Activated CD8-positive, alpha-beta T cell treated with anti-CD3 and anti-CD28 coated beads for 36 hours (primary cell): ENCODE measurements at places on chromosomes 3 and 15. TPM values are rescaled to one million over a fixed set of nuclear protein-coding genes. Genes with fewer than 3 reads are reported as not detected.

DNA sequence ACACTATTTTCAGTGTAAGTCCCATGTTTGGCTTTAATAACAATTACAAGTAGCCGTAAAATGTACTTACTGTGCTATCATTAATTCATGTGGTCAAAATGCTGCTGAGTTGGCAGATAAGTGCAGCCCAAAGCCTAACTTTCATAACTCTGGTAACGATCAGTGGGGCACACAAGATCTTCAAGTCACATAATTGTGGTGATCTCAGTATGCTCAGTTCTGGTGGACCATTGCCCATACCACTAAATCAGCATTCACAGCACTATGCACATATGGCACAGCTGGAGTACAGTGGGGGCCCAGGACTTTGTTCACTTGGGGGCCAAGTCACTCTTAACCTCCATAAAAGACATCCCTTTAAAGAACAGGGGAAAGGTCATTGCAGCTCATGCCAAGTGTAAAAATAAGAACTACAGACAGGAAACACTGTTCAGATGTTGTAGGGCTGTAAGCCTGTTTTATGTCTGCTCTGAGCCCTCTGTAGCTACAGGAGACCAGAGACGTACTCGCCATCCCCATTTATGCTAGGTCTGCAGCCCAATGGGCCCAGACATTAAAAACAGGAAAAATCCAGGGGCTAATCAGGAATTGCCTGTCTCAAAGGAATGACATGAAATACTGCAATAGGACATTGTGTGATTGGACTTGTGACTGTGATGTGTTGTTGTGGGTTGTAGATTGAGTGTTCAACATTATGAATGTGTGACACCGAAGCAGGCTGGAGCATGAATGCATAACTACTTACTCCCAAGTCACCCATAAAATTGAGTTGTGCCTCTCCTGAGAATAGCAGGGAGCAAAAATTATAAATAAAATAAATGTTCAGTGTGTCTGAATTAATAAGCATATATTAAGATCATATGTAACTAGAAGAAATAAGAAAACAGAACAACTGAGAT is 282.5 kb upstream of the EPHA3 start:
- no peak overlapping the region for H3K27ac ChIP-seq
- DNase-seq: no peak
- H3K36me3 ChIP-seq: no peaks in the 10 kb centered on the region

- H3K36me3 ChIP-seq: peaks cover 7% of the 10 kb centered on the region
- no peaks in the 10 kb centered on the region for H3K27me3 ChIP-seq
- H3K4me3 ChIP-seq: no peak overlapping the region
- peaks cover 12% of the 10 kb centered on the region for H3K4me1 ChIP-seq
Observed at GRCh38 chr3:45509038-45509767, 85.3 kb upstream of the LIMD1 start.

DNA sequence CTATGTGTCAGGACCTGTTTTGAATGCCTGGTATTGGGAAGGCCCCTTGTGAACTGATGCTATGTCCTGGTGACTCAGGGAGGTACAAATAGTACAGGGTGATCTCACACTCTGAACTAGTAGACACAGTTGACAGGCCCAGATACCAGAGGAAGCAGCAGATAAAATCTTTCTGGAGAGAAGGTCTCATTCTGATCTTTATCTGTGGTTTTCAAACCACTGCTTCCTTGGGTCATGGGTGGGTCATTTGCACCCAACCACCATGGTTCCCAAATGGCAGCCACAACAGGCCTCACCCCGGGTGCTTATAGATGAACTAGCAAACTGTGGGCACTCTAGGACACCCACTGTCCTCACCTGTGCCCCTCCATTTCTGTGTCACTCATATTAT is 43.4 kb downstream of the PXYLP1 start:
- H3K27ac ChIP-seq: peak overlapping the region; percentile 86
- peaks cover 34% of the 10 kb centered on the region for H3K4me1 ChIP-seq
- DNase-seq: peak; percentile 46
- H3K27me3 ChIP-seq: no peaks in the 10 kb centered on the region
- H3K4me3 ChIP-seq: no peak overlapping the region
- H3K36me3 ChIP-seq: peaks cover 8% of the 10 kb centered on the region

DNA sequence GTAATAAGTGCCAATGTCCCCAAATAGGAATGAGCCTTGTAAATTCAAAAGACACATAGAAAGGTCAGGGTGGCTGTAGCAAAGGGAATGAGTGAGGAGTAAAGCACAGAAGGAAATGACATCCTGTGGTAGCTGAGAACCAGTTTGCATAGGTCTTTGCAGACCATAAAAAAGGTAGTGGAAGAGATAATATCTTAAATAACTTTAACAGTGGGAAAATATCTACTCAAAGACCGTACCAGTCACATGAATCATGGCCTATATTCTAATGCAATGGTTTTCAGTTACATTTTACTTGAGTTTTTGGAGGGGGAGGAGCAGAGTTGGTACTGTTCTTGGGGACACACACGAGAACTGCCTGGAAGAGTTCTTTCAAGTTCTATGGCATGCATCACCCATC is 297.3 kb upstream of the ADAMTS9 start:
- no peak overlapping the region for H3K4me3 ChIP-seq
- H3K27me3 ChIP-seq: no peaks in the 10 kb centered on the region
- no peak overlapping the region for H3K27ac ChIP-seq

DNA sequence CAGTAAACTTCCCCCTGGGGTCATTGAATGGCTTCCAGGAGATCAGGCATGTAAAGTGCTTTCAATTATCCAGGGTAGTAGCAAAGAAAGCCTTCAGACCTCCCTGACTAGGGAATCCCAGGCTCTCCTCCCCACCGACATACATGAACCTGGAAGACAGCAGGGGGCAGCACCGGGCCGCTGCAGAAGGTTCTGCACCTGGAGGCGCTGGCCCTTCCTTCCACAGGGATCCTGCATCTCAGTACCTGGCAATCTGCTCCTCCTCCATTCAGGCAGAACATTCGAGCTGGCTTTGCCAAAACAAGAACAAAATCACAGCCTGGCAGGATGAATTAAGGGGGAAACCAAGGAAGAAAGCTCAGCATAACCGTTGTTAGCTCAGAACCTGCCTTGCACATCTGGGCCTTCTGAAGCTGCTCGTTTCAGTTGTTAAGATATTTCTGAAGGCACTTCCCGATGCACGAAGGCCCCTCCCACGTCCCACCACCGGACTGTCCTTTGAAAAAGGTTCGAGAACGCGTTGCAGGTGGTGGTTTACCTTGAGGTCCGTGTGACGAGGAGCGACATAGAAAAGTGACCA is 237.7 kb downstream of the SLCO3A1 start:
- no peak overlapping the region for H3K4me3 ChIP-seq
- H3K36me3 ChIP-seq: no peaks in the 10 kb centered on the region
- peak; percentile 44 for DNase-seq

- H3K4me3 ChIP-seq: no peak overlapping the region
- DNase-seq: no peak
- H3K36me3 ChIP-seq: peaks cover 51% of the 10 kb centered on the region
- peak overlapping the region; percentile 81 for H3K27ac ChIP-seq
- peaks cover 84% of the 10 kb centered on the region for H3K4me1 ChIP-seq
Observed at GRCh38 chr3:152328841-152329240, 60.1 kb downstream of the MBNL1 start.

GRCh38 chr3:116444819-116445310 is 422 bp downstream of the LSAMP start:
- no peak for DNase-seq
- H3K36me3 ChIP-seq: no peaks in the 10 kb centered on the region
- H3K4me3 ChIP-seq: no peak overlapping the region
- H3K4me1 ChIP-seq: no peaks in the 10 kb centered on the region
- no peak overlapping the region for H3K27ac ChIP-seq

DNA sequence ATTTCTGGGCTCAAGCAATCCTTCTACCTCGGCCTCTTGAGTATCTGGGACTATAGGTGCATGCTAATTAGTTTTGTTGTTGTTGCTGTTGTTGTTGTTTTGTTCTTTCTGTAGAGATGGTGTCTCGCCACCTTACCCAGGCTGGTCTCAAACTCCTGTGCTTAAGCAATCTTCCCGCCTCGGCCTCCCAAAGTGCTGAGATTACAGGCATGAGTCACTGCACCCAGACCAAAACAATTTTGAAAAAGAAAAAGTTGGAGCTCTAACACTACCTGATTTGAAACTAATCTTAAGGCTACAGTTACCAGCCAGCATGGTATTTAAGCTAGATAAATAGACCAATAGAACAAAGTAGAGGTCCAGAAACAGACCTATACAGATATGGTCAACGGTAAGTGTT is 29.8 kb downstream of the KPNA1 start:
- no peak overlapping the region for H3K4me3 ChIP-seq
- H3K4me1 ChIP-seq: peaks cover 64% of the 10 kb centered on the region
- H3K36me3 ChIP-seq: peaks cover 25% of the 10 kb centered on the region
- H3K27ac ChIP-seq: no peak overlapping the region
- no peaks in the 10 kb centered on the region for H3K27me3 ChIP-seq

- no peaks in the 10 kb centered on the region for H3K36me3 ChIP-seq
- no peaks in the 10 kb centered on the region for H3K4me1 ChIP-seq
- no peak for DNase-seq
- no peak overlapping the region for H3K27ac ChIP-seq
- H3K27me3 ChIP-seq: no peaks in the 10 kb centered on the region
Observed at GRCh38 chr3:64766440-64766839, 78.6 kb upstream of the ADAMTS9 start.

GRCh38 chr3:115615001-115615814 is 8.1 kb upstream of the GAP43 start:
- no peak for DNase-seq
- peaks cover 15% of the 10 kb centered on the region for H3K27me3 ChIP-seq
- no peak overlapping the region for H3K4me3 ChIP-seq
- no peak overlapping the region for H3K27ac ChIP-seq

Gene SOX2
- not detected for total RNA-seq

Gene GBE1
- total RNA-seq: 114 TPM

Gene GABRA5
- not detected for total RNA-seq
